ENCODE measurements at places on chromosomes 13 and 19.

GRCh38 chr13:34124666-34125306 lies 306.8 kb downstream of the RFC3 start:
- no peak for DNase-seq

GRCh38 chr19:45037393-45038169 lies 1.3 kb upstream of the CLASRP start:
- DNase-seq = no peak

DNA sequence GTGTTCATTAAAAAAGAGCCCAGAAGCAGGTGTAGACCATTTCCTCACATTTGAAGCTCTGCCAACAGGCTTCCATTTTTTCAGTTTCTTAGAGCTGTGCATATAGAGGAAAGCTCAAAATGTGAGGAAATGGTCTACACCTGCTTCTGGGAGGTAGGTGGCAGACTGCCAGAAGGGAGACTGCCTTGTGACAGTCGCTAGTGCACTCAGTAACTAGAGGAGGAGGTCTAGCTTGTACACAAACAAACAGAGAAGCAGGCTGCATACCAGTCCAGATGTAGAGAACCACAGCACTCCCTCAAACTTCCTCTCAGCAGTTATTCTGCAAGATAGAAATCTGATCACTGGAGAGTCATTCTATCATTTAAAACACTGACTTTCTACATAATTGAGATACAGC lies 800.2 kb downstream of the EFNB2 start:
- DNase-seq = no peak

DNA sequence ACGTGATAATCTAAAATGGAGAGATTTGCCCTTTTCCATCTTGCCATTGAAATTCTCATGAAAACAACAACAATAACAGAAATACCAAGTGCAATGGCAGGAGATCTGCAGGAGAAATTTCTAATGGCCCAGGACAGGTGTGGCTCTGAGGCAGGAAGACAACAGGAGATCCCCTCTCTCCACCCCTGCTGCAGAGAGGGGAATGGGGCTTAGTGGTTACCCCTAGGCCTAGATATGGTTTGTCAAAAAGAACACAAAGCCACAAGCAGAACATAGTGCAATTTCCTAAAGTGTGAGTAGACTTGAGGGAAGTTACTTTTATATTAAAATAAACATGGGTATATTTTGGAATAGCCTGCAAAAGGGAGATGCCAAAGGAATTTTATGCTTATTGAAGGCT lies 369.5 kb downstream of the KCNRG start:
- no peak for DNase-seq

DNA sequence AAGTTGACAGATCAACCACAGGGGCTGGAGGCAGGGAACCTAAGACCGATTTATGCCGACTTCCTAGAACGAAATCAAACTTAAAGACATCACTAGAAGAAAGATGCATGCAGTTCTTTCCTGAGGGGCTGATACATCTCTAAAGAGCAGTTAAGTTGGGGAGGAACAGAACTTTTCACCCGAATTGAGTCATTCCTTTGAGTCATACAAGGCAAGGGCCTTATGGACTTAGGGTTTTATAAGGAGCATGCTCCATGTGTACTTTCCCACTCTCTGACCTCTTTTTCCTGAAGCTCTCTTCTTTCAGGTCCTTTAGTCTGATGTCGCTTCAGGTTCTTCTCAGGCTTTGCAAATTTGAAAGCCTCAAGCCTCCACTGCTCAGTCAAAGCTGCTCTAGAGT lies 7.9 kb upstream of the FBXL3 start:
- DNase-seq = no peak
